ENCODE measurements at places on chromosomes 3 and 15.

- DNase-seq: no peak
These were observed 260.7 kb upstream of the NR2E3 start for GRCh38 chr15:71549697-71550096.

DNA sequence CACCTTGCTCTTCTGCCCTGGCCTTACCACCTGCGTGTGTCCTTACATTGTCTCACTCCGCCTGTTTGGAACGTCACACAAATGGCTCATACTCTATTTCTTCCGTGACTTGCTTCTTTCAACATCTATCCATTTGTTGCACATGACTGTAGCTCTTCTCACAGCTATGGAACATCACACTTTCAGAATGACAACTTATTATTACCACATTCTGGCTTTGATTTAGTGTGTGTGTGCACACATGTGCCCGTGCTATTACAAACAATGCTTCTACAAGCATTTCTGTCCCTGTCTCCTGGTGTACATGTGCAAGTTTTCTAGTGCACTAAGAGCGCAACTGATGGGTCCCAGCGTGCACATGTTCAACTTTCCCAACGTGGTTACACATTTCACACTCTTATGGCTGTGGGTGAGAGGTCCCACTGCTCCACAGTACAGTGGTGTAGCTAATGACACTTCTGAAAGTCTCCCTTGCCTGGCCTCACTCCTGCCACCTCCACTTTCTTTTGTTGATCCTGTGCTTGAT lies 37.8 kb downstream of the PTH1R start:
- DNase-seq: peak; percentile 54

GRCh38 chr15:79283252-79284048 lies 928 bp downstream of the ANKRD34C start:
- DNase-seq: peak; percentile 18

GRCh38 chr3:190227064-190227463 lies 95.2 kb downstream of the CLDN1 start:
- DNase-seq: no peak

DNA sequence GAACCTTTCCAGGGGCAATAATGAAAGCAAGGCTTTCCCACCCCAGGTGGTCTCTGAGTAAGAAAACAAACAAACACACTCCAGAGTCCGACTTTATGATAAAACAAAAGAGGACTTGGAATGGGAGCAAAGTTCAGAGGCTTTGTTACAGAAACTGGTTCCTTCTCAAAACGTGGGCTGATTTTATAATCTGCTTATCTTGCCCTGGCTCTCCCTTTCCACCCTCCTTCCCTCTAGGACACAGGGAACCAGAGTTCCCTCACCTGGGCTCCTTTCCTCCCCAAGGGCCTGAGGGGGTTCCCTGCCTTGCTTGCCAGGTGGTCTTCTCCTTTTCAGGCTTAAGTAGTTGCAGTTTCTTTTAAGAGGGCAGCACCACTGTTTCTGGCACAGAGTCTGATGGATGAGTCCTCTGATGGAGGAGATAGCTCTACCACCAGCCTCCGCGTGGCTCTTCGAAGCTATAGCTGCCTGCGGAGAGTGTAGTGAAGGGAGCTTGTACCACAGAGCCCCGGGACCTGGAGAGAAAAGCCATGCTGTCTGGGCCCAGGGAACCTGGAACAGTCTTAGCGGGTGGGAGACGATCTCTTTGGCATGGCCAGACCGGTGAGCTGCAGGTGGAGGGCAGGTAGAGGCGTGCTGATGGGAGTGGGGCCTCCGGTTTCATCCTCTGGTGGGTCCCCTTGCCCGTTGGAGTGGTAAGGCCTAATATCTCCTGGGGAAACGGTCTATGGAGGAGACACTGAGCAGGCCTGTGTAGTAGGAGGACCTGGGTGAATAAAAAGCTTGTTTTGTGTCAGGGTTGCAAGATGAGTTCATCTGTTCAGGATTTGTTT lies 68.7 kb downstream of the SMAD6 start:
- no peak for DNase-seq

DNA sequence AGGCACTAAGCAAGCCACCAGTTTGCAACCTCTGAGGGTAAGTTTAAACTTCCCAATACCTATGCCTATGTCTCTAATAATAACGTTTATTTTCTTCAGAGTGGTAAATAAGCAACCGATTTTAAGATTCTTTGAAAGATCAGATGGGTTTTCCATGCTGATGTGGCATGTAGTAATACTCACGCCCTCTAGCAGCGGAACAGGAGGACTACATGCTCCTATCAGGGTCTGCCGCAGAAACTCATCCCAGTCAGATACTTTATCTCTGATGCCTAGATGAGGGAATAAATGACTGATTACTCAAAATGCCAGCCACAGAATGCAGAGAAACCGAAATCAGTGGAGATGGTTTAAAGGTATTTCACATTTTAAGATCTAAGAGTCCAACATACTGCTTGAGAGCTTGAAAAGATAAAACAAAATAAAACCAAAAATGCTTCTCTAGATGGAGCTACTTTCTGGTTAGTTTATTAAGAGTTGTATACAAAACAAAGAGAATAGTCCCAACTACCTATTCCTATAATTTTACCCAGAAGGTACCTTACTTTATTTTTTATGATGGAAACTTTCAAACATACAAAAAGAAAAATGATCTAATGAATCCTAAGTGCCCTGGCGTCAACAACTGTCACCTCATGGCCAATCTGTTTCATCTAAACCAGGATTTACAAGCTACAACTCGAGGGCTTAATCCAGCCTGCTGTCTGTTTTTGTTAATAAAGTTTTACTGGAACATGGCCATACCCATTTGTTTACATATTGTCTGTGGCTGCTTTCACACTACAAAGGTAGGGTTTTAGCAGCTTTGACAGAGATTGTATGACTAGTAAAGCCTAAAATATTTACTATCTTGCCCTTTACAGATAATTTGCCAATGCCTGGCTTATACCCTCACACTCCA lies 37.5 kb upstream of the STIMATE start:
- DNase-seq: peak; percentile 76

DNA sequence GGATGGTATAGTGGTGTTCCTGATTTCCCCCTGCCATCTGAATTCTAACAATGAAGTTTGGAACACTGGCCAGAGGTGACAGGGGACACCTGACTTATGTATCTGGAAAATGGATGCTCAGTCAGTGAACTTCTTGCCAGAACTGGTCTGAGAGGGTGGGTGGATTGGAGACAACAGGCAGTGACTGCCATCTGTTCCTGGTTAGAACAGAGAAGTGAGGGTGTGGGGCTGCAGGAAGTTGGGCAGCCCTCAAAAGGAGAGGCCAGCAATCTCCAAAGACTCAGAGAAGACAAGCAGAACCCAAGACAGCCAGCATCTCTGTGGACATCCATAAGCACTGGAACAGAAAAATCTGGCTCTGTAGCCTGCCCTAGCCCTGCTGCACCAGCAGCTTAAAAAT lies 50.5 kb downstream of the ANP32A start:
- no peak for DNase-seq

GRCh38 chr3:141011997-141012262 lies 39.2 kb upstream of the SPSB4 start:
- no peak for DNase-seq

DNA sequence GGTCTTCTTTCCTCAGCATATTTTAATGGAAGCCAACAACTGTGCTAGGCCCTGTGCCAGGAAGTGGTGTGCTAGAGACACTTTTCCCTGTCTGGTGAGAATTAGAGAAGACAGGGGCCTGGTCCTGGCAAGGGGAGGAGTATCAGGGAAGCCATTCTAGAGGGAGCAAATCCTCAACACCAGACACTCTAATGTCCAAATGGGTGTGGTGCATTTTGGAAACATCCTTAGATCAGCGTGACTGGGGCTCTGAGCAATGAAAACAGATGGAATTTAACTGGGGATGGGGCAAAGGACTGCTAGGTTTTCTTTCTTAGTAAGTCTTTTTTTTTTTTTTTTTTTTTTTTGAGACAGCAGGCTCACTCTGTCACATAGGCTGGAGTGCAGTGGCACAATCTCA lies 7.7 kb upstream of the VPS18 start:
- no peak for DNase-seq

All from activated CD4-positive, alpha-beta T cell treated with anti-CD3 and anti-CD28 coated beads, Interleukin-2, amount 50 U/mL, for 16 hours (primary cell).